Trophoblast cell (in vitro differentiated cells and primary cell): ENCODE measurements at places on chromosomes 13 and 19.

- peak; percentile 36 for DNase-seq
Observed at GRCh38 chr13:109728791-109729731, 57.3 kb downstream of the IRS2 start.

- no peak for DNase-seq
Observed at GRCh38 chr13:99392470-99393135, 85.4 kb upstream of the GPR183 start.

- DNase-seq = peak; percentile 69
Observed at GRCh38 chr19:46369817-46370216, 22.9 kb downstream of the PPP5C start.

DNA sequence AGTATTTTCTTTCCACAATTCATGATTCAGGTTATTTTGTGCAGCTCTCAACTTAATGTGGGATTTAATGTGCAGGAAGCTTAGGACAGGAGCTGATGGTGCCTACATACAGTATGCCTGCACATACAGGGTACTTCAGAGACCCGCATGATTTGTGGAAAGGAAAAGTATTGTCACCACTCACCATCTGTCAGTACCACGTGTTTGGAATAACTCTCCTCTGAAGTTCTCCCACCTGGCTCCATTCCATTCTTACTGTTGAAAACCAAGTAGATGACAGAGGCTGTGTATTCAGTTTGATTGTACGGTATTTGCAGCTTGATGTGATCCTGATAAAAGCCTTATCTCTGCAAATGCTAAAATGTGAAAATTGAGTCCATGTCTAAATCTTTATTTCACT is 85.7 kb downstream of the ZAR1L start:
- peak; percentile 95 for DNase-seq

DNA sequence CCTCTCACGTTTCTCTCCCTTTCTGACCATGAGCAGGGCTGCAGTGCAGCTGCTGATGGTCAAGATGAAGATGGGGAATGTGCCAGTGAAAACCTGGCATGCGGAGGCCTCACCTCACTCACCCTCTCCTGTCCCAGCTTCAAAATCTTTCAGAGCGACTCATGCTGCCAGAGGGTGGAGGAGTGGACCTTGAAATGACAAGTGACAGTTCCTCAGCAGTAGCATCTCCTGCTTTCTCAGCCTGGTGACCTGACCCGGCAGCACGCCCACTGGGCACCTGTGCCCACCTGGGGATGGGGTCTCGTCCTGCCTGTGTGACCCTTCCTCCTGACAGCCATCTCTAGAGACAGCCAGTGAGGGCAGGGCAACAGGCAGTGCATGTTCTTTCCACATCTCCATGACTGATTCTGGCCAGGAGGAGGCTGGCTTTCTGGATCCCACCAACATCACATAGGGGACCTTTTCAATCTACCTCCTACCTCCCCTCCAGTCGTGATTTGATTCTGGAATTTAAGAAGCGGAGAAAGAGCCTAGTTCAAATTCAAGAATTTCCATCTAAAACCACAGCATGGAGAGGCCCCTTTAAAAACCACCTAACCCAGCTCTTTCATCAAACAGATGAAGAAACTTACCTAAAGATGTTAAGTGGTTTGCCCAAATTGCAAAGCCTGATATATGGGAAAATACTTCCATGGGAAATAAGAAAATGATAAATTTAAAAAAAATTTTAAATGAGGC is 45.8 kb downstream of the RFX2 start:
- DNase-seq = peak; percentile 77

- no peak for DNase-seq
Observed at GRCh38 chr19:41924151-41925145, 3.8 kb downstream of the ERFL start.

DNA sequence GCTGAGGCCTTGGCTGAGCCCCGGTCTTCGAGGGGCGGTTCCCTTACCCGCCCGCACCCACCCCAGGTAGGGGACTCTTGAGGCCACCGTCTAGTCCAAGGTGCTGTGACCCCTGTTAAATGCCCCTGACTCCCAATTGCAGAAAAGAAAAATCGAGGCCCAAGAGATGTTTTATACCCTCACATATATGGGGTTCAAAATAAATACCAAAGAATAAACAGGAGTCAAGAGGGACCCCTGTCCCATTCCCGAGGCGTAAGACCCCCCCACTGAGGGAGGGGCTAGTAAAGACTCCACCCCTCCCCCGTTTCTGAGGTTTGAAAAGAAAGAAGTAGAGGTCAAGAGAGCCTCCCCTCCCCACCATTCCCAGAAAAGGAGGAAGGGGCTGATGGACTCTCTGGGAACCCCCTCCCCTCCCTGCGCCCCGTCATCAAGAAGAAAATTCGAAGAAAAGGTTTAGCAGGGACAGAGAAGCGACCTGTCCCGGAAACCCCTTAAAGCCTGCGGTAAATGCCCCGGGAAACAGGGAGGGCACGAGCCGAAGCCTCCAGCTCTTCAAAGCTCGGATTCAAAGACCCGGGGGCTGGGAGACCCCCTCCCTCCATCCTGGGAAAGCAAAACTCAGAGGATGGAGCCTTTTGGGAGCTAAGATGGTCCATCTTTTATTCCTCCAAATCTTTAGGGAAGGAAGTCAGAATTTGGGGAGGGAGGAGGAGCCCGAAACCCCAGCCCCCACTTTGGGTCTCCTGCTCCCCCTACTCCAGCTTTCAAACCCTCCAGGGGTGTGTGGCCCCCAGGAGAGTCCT is 755 bp upstream of the RAB3A start:
- DNase-seq = peak; percentile 25

DNA sequence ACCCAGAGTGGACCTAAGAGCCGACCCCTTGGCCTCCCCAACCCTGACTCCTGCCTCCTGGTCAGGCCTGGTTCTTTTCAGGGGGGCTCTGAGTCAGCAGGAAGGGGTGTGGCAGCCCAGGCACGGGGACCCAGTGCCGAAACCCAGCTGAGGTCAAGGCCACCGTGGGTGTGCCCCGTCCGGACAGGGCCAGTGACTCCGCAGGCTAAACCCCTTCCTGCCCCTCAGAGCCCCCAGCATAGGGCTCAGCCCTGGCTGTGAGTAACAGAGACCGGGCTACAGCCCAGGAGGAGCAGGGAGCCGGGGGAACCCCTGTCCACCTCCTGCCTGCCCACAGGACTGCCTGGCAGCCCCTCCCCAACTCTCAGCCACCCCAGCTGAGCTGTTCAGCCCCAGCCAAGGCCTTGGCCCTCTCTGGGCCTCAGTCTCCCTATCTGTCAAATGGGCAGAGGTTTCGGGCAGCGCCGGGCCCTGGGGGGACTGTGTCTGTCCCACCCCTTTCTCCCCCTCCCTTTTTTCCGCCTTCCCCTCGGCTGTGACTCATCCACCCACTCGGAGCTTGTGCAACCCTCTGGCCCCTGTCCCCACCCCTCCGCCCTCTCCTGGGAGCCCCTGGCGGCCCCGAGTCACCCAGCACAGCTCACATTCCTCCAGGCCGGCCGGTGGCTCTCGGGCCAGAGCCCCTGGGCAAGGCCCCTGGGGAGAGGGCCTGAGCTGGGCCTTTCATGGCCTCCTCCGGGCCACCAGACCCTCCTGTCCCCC is 8.6 kb downstream of the ZBTB7A start:
- peak; percentile 88 for DNase-seq

- peak; percentile 73 for DNase-seq
Observed at GRCh38 chr19:10690341-10690781, 10.9 kb upstream of the QTRT1 start.

- no peak for DNase-seq
Observed at GRCh38 chr19:46759817-46760333, 13.6 kb upstream of the STRN4 start.

DNA sequence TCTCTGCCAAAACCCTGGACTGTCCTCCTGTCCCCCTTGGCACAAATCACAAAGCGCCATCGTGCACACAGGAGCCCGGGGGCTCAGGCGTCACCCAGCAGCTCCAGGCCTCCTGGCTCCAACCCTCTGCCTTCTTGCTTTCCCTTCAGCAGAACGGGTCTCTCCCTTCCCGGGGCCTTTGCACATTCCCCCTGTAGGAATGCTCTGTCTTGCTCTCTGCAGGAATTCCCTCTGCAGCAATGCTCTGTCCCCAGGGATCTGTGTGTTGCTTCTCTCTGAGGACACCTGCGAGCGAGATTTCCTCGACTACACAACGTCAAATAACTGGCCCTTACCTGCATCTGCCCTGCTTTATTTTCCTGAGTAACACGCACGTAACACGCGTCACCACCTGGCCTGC is 13.3 kb upstream of the RASA3 start:
- DNase-seq = no peak

DNA sequence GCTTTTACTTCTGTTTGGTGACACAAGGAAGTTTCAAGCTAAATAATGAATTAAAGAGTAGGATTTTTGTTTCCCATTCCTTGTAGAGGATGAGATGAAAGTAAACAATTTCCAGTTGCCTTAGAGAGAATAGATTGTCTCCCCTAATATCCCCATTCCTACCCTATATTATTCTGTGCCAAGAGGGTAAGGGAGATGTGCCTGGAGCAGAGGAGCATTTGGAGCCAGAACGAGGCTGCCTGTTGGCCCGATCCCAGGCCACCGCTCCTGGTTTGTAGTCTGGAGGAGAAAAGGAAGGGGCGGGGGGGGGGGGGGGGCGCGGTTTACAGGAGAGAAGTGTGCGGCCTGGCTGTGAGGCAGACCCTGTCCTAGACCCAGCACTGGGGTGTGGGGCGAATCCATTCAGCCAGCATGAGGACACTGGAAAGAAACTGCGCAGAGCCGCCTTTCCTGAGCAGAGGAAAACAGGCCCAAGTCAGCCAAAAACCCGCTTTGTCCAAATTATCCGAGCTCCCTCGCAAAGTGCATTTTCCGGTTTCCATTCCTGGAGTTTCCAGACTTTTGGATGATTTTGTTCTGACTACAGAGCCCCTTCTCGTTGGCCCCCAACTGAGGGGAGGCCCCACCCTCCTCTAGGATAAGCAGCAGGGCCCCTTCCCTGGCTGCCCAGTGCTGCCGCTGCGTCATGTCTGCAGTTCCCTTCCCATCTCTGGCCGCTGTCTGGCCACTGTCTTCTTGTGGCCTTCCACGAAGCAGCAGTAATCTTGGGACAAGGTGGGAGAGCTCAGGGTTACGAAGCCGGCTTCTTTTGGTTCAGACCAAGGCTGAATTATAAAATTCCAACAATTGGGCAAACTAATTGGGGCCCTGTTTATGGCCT is 23.0 kb downstream of the NFIX start:
- no peak for DNase-seq

- peak; percentile 94 for DNase-seq
Observed at GRCh38 chr19:45477713-45478453, 10.1 kb downstream of the FOSB start.

- DNase-seq = no peak
Observed at GRCh38 chr19:35738021-35738886, 4.0 kb downstream of the IGFLR1 start.

GRCh38 chr13:111216166-111216960 is 101.3 kb downstream of the ARHGEF7 start:
- peak; percentile 39 for DNase-seq

DNA sequence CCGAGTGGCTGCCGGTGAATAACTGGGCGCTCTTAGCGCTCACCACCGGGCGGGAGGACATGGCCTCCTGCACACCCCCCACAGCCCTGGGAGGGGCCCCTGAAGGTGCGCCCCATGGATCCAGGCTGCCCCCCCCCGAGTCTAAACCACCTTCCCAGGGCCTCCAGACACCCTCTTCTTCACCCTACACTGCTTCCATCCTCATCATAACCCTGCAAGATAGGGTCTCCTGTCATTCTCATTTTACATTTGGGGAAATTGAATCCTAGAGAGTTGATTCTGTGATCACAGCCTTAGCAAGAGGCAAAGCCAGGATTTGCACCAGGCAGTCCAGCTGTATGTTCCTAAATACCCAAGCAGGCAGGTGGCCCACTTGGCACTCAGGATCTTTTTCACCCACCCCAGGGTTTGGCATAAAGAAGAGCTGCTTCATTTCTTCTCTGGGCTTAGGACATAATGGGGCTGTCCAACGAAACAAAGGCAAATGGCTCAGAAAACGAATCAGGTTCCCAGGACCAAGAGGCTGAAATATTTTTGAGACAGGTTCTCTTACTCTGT is 110.8 kb downstream of the PTPRS start:
- no peak for DNase-seq

DNA sequence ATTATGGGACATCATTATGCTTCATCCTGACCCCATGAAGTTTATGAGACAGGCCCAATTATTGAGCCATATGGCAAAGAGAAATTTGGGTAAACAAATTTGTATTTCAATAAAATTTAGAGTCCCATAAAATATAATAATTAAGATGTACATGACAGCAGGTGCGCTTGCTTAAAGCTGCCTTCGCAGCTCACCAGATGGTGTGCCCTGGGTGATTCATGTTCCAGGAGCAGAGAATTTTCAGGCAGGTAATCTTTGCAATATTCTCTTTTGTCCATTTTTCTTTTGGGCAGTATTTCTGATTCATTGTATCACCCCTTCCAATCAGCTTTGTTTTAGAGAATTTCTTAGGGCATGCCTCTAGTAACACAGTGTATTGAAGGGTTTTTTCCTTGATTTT is 39.5 kb upstream of the WASF3 start:
- no peak for DNase-seq

DNA sequence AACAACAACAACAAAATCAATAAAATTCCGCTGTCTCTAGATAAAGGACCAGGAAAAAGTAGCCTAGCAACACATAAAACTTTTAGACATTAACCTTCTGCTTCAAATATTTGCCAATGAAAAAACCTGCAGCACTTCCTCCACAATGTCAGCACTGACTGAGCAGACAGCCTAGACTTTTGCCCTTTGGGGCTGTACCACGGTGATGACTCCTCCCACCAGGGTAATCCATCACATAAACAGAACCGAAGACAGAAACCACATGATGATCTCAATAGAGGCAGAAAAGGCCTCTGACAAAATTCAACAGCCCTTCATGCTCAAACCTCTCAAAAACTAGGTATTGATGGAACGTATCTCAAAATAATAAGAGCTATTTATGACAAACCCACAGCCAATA is 30.2 kb upstream of the TRPC4 start:
- no peak for DNase-seq

DNA sequence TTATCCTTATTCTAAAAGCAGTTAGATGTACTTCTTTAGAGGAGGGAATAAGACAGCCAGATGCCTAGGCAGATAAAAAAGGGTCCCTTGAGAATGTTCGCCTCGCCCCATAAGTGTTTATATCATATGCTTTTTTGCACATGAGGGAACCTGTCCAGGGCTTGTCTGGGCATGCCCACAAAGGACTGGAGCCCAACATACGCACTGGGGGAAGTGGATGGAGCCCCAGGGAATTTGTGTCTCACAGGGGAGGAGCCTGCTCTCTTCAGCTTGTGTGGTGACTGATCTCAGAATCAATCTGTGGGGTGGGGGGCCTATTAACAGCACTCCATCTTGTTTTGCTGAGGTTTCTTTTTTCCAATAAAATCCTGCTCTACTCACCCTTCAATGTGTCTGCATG is 22.6 kb downstream of the MED4 start:
- DNase-seq = no peak

DNA sequence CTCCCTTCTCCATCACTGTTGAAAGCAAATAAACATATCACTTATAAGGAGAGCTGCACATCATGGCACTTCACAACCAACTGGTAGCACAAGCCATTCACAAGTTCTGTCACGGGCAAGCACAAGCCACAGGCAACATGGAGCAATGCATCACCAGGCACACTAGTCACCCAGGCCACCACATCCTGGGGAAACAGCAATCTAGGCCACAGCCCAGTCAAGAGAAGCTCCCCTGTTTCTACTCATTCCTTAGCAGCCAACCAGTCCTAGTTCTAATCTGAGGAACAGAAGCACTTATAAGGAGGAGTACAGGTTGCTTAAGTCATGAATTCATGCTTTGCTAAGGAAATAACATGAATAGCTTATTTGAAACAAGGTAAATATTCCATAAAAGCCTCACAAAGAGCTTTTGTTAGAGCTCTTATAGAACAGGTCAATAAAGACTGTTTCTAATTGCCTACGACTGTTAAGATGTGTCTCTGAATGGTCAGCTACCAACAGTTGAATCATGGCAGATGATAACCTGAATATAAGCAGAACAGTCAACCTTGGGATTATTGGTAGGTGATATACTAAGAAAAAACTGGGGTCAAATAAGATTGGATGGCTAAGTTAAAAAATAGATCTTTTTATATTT is 169.0 kb downstream of the TBC1D4 start:
- DNase-seq = no peak
